Activated naive CD4-positive, alpha-beta T cell treated with anti-CD3 and anti-CD28 coated beads for 36 hours (primary cell): ENCODE measurements at places on chromosomes 5 and 9.

DNA sequence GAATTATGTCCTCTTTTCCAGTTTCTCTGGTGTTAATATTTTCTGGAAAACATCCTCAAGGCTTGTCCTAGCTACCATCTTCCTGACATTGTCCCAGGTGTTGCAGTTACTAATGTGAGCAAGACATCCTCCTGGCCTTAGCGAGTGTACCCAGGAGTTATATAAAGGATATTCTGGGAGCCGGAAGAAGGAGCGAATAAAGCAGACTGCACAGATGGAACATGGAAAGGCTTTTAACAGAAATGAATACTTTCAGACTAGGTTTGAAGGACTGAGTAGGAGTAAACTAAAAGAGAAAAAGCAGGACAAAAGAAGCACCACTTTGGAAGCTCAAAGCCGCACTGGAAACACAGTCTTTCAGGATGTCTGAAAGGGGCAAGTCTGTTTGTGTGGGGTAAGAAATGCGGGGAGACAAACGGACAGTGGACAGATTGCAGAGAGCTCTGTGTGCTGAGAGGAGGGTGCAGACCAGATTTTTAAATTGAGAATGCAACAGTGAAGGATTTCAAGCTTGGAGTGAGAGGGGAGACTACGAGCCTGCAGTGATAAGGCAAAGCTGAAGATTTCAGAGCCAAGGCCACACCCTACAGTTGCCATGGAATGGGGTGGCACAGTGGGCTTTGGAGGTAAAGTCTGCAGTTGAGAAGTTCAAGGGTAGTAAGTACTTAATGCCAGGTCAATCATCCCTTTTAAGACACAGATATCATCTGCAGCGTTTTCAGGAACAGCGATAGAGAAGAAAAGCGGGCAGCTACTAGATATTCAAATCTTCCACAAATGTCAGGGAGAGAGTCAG is 94.1 kb upstream of the TAF11L2 start:
- DNase-seq: no peak

DNA sequence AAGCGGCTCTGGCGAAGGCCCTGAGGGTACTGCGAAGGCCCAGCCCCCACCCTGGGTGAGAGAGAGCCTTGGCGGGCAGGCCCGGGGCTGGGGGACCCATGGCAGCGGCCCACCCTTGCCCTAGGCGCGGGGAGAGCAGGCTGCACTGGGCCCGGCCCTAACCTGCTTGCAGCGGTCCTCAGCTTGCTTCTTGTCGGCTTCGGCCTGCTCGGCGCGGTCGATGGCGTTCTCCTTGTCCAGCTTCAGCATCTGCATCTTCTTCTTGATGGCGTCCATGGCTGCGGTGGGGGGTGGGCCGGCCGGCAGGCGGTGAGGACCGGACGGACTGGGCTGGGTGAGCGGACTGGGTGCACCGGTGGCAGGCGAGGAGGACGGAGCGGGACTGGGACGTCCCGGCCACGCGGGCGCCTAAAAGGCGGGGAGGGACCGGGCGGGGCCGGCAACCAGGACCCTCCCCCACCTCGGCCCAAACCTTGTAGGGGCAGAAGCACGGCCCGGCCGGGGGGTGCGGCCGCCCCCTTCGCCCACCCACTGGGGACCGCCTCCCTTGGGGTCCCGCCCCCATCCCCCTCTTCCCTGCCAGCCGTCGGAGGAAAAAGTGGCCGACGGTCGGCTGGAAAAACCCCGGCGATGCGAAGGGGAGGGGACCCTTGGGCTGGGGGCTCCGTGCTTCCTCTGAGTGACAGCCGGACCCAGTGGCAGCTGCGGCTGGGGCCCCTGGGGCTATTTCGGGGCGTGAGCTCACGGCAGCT is at the start of gene TPM2:
Gene TPM2, minus strand, starts transcription at position 384 of the 752 bp plus-strand sequence. Its CDS starts 108 bp downstream, at position 276.
- no peak for DNase-seq

DNA sequence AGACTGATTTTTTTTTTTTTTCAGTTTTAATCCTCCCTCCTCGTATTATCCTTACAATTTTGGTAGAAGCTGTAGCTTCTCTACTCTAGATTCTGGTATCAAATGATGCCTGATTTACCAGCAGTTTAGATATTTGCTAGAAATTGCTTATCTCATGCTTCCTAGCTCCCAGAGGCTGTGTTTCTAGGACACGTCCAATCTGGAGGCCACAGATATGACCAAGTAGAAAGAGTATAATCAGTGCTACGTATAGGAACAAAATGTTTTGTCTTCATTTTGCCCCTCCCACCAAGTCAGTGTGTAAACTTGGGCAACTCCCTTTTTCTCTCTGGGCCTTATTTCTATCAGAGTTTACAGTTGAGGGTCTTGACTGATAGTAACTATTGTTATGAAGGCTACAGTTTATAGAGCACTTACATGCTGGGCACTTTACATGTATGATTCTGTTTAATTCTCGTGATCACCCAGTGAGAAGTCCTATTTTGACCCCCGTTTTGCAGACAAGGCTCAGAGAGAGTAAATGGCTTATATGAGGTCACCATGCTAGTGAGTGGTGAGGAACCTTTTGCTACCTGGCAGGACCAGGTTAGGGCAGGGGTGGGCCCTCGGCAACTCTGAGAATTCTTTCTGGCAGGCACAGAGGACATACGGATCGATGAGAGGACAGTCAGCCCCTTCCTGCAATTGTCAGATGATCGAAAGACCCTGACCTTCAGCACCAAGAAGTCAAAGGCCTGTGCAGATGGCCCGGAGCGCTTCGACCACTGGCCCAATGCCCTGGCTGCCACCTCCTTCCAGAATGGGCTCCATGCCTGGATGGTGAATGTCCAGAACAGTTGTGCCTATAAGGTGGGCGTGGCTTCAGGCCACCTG is 7.6 kb downstream of the HDHD3 start:
- no peak for DNase-seq

GRCh38 chr5:166088389-166089039 is 2202.9 kb upstream of the WWC1 start:
- no peak for DNase-seq

GRCh38 chr5:156450778-156451177 is 123.8 kb downstream of the SGCD start:
- DNase-seq: no peak

DNA sequence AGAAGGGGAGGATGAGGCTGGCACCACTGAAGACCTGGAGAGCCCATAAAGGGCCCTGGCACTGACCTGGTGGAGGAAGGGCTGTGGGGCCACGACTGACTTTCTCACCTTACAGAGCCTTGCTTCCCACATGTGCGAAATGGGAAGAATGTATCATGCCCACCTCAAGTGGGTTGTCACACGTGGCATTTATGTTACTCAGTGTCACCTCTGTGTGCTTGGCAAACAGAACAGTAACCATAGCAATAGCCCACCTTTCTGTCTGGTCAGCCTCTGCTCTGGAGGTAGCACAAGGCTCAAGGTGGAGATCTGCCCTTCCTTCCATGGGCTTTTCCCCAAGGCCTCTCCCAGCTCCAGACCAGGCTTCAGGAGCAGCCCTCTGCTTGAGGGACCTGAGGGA is 16.7 kb downstream of the TCF7 start:
- DNase-seq: no peak

GRCh38 chr5:141135718-141136266 is 786 bp downstream of the PCDHB5 start:
- no peak for DNase-seq

- DNase-seq: no peak
Measured at GRCh38 chr5:72386639-72387038, 66.5 kb downstream of the PTCD2 start.

- DNase-seq: no peak
Measured at GRCh38 chr5:8059337-8059736, 190.4 kb downstream of the MTRR start.

DNA sequence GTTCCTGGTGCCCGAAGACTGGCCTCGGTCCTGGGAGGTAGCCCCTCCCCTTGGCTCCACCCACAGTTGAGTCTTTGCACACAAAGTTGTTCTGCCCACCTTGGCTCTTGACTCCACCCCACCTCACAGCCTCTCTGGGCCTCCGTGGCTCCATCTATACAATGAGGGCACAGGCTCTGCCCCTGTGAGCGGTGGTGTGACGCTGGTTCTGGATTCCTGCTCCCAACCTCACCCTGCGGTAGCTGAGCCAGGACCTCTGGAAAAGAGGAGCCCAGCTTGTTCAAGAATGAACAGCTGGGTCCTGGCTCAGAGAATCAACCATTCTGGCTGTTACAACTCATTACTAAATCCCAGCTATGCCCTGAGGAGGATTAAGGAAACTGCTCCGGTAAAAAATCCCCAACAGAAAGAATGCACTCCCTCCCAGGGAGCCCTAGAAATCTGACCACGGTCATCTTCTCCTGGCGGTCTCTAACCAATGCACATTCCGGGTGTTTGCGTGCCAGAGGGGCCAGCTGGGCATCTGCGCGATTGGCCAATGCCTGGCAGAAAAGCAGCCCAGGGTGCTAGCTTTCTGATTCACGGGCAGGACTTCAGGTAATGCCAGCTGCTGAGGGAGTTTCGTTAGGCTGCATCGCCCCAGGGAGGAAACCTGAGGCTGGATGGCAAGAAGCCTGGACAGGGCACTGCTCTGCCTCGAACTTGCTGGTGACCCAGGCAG is 9.9 kb upstream of the GRHPR start:
- no peak for DNase-seq
